ENCODE measurements at places on chromosomes 7 and 10.
A peak's percentile ranks its signal among the peaks of the same experiment; 100 is the strongest.

- no peak for DNase-seq
Measured at GRCh38 chr7:151402029-151402835, 7.6 kb downstream of the WDR86 start.

- no peak for DNase-seq
Measured at GRCh38 chr7:22723637-22724036, 3.4 kb upstream of the IL6 start.

GRCh38 chr7:137626469-137627067 lies 220.2 kb downstream of the DGKI start:
- peak; percentile 23 for DNase-seq

DNA sequence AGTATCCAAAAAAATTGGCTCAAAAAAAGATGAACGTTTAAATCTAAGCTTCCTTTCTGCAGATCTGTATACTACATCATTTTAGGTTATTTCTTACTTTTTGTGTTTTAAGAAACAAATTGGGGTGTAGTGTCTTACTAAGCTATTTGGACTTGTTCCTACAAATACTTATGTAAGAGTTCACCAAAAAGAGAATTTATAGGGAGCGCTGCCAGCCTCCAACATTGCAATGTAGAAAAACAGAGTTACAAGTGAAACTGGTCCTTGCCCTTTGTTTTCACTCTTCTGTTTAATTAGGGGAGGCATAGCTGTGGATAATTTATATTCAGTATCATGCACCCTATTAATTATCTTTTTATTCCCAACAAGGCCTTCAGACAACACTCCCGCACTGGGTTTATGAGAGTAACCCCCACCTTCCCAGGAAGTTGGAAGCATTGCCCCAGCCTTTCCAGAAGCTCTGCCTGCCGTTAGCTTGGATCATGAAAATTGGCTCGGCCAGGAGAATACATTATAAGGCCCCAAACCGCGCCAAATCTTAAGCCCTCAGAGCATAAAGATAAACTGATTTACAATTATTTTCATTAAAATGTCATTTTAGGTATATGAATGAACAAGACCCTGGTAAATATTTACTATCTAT lies 261.8 kb upstream of the KLF6 start:
- no peak for DNase-seq

GRCh38 chr10:32323051-32323450 lies 23.9 kb downstream of the EPC1 start:
- no peak for DNase-seq

GRCh38 chr7:70410134-70410750 lies 721.7 kb upstream of the GALNT17 start:
- no peak for DNase-seq

GRCh38 chr7:32161708-32162107 lies 91.5 kb upstream of the PDE1C start:
- no peak for DNase-seq

GRCh38 chr10:97717627-97718026 lies 4.1 kb downstream of the MARVELD1 start:
- DNase-seq = no peak

GRCh38 chr10:71125749-71126107 lies 86.6 kb upstream of the UNC5B start:
- DNase-seq = no peak

- no peak for DNase-seq
Measured at GRCh38 chr10:113762083-113762482, 10.6 kb downstream of the PLEKHS1 start.

GRCh38 chr10:93598157-93598556 lies 2.9 kb downstream of the RBP4 start:
- no peak for DNase-seq

GRCh38 chr10:68296843-68297663 lies 34.8 kb upstream of the HNRNPH3 start:
- DNase-seq = no peak

DNA sequence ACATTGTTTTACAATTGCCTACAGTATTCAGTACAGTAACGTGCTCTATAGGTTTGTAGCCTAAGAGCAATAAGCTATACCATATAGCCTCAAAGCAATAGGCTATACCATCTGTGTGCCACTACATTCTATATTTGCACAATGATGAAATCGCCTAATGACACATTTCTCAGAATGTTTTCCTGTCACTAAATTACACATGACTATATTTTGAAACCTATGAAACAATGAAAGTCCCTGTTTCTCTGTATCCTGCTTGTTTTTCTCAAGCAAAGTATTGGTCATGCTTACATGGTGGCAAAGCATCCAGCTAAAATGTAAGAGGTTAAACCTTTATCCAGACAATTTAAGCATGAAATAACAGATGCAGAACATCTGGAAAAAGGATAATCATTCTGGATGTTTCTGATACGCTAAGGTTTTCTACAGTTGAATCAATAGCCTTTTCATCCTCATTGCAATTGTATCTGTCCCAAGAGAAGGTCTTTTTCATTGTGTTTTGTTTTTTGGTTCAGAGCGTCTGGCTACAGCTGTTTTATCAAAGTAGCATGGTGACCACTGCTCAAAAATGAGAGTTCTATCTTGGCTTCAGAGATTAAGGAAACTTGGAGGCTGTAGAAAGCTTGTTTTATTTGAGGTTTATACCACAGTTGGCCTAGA lies 81.7 kb downstream of the CSTF2T start:
- no peak for DNase-seq

- DNase-seq = peak; percentile 90
Measured at GRCh38 chr10:133274751-133275683, 1.7 kb downstream of the ADAM8 start.

- no peak for DNase-seq
Measured at GRCh38 chr7:4247106-4247876, 434.8 kb upstream of the FOXK1 start.

DNA sequence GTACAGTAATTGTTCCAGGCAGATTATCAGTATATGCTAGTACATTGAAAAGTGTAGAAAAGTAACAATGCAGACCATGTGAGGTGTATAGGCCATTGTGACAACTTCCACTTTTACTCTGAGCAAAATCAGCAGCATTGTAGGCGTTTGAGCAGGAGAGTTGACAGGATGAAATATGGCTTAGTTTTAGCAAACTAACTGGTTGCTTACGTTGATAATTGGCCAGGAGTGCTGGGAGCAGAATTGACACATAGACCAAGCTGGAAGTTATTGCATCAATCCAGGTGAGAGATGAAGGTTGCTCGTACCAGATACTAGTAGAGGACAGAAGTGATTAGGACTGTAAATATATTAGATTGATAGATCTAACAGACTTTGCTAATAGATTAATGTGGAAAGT lies 46.0 kb downstream of the LCOR start:
- no peak for DNase-seq

GRCh38 chr10:78035025-78035424 lies 1.4 kb downstream of the RPS24 start:
- DNase-seq = no peak

DNA sequence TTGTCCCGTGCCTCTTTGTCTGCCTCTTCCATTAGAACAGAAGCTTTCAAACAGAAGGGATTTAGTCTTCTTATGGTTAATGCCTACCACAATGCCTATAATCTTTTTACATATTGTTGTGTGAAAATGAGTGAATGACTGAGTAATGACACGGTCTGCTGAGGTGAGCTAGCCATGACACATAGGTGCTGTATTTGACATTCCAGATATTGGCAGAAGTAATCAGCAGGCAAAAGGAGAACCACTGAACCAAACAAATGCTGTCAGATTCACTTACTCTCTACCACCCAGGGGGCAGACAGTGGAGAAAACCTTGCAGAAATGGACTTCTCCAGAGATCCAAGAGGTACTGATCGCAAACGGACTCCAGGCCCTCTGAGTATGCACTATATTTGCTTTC lies 377.2 kb upstream of the VWC2 start:
- DNase-seq = no peak

DNA sequence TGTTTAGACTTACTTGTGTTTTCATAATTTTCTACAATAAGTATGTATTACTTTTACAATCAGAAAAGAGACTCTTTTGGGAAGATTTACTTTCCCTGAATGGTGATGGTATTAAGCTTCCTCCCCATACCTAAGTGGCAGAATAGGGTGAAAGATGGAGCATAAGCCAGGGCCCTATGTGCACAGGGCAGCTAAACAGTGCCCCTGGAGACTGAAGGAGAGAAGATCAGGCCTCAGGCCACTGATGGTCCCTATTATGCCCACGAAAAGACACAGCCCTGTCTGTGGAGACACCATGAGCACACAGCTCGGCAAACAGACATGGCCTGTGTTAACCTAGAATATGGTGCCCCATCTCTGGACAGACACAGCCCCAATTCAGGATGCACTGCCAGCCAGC lies 139.4 kb downstream of the OAT start:
- no peak for DNase-seq

DNA sequence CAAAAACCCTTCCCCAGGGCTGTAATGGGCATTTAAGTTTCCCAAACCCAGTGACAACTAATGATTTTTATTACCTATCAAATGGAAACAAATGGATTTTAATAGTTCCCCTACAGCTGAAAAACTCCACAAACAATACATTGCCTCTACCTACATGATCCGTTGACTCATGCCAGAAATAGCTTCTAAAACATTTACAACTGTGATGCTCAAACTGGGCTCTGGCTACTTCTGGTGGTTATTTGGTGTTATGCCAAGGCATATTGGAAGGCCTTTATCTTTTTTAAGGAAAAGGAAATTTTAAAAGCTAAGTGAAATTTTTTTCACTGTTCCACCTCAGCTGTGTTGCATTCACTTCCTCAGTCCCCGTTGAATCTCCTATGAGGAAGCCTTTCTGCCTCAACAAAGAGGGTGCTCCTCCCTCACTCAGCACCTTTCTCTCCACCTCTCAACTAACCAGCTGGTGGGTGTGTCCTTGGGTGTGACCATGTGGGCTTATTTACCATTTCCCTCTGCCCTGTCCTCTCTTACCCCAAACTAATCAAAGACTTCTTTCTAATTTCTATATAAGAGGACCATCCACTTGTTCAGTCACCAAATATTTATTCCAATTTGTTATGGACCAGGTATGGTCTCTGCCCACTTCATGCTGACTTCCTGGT lies 82.9 kb downstream of the PRTFDC1 start:
- no peak for DNase-seq

- DNase-seq = no peak
Measured at GRCh38 chr7:43137811-43138210, 25.4 kb downstream of the HECW1 start.

- DNase-seq = peak; percentile 76
Measured at GRCh38 chr10:128069351-128070051, 56.7 kb downstream of the MKI67 start.

- DNase-seq = no peak
Measured at GRCh38 chr10:102675666-102676533, 31.6 kb downstream of the TRIM8 start.

GRCh38 chr7:78406531-78406930 lies 608.0 kb downstream of the PHTF2 start:
- no peak for DNase-seq

Measured in GM12892 (cell line).